ENCODE measurements at places on chromosomes 1 and 21.

DNA sequence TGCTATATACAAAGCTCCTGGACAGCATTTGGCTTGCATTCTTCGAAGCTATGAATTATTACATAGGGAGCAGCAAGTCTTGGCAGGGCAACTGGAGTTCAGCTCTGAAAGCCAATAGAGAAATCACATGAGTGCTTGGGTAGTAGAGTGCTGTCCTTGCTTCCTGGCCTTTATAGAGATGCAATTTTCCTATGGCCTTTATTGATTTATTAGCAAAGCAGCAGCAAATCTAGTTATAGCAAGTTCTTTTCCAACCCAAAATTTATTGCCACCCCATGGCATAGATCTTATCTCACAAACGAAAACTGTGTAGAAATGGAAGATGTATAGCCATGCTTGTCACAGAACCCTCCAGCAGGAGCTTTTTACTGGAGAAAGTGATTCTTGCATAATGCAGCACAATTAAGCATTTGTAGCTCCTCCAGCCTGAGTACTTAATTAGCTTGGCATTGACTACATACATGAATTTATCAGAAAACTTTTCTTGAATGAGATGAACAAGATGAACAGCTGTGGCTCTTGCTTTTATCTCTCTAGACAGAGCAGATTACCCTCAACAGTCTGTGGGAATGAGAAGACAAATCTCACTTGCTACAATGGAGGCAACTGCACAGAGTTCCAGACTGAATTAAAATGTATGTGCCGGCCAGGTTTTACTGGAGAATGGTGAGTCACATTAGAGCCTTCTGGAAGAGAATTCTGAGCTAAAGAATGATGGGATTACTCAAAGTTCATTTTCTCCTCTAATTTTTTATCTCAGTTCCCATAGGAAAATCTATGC lies 170.1 kb downstream of the CRB1 start:
- DNase-seq = no peak

DNA sequence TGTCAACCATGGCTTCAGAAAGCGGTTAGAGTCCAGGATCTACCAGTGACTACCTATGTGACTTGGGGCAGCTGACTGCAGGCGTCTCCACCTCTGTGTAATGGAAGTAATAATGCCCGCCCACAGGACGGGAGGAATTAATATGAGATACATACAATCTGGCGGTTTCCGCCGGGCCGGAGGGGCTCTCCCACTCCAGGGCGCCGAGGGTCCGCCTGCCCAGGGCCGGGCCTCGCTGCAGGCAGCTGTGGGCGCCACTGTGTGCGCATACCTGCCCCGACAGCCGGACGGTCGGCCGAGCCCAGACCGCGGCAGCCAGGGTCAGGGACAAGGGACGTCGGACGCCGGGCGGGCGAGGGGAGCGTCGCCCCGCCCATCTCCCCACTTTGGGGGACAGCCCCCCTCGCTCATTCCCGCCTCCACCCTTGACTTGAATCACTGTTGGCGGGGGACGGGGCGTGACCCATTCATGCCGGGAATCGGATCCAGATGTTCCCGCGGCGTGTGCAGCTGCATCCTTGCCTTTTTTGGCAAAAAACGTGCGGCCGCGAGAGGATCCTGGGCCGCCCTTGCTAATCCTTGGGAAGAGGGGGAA lies 6.0 kb upstream of the SF3A3 start:
- DNase-seq = no peak

DNA sequence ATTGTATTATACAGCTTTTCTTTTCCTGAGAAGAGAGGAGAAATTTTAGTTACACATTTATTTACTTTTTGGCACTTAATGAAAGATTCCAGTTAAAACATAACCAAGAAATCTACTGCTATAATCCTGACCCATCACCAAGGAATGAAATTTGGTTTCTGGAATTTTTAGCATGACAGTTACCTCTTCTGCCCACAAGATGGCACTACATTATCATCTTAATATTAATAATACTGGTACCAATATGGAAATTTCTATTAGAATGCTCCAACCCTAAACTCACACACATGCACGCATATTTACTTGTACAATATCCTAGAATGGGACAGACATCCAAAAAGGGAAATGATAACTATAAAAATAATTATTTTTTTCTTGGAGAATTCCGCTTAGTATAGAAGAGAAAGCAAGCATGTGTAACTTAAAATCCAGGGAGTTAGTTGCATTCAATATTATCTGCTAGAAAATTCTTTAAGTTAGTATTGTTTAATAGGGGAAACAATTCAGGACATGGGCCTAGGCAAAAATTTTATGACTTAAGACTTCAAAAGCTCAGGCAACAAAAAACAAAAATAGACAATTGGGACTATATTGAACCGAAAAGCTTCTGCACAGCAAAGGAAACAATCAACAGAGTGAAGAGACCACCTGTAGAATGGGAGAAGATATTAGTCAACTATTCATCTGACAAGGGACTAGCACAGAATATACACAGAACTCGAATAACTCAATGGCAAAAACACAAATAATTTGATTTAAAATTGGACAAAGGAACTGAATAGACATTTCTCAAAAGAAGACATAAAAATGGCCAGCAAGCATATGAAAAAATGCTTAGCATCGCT lies 37.4 kb downstream of the MAP3K21 start:
- DNase-seq = peak; percentile 28

GRCh38 chr1:12409681-12410080 lies 179.9 kb downstream of the VPS13D start:
- no peak for DNase-seq

DNA sequence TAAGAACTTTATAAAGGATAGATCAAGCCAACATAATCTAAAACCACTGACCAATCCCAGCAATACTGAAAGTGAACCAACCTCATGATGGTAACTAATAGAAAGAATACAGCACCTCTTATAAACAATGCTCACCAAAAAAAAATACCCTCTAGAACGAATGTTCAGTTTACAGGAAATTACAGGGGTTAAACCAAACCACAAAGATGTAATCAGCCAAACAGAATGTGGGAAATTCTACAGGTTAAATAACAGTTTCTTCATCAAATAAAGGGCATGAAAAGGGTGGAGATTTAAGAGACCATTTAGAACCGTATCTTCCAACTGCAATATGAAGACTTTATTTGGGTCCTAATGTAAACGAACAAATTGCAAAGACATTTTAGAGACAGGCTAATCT lies 30.4 kb downstream of the ARID4B start:
- no peak for DNase-seq

- no peak for DNase-seq
Measured at GRCh38 chr1:50978144-50978851, 8.3 kb downstream of the CDKN2C start.

DNA sequence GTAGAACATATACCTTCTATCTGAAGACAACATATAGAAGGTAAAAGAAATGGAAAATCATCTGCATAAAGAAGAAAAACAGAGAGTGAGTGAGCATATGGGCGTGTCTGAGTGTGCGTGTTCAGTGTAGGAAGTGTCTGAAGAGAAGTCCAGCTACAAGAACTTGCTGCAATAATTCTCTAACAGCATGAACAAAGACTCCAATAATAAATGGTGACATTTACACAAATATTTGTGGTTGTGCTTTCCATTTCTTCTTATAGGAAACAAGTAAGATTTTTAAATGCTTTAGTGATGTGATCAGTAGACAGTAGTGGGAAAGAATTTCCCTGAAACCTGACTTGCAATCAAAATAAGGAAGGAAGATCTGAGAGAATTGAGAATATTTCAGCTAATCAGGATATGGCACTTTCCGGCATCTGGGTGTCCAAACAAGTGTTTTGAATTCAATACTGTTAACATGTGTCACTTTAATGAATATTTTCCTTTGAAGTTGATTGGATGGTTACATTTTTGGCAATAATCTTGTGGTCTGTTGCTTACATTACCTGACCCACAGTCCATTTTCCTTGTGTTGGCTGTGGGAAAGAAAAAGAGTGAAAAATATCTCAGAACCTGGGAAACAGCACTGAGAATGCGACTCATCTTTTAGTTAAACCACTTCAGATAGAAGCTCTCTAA lies 154.0 kb downstream of the TGFB2 start:
- no peak for DNase-seq

GRCh38 chr1:187624812-187625545 lies 796.2 kb downstream of the PLA2G4A start:
- DNase-seq = no peak

DNA sequence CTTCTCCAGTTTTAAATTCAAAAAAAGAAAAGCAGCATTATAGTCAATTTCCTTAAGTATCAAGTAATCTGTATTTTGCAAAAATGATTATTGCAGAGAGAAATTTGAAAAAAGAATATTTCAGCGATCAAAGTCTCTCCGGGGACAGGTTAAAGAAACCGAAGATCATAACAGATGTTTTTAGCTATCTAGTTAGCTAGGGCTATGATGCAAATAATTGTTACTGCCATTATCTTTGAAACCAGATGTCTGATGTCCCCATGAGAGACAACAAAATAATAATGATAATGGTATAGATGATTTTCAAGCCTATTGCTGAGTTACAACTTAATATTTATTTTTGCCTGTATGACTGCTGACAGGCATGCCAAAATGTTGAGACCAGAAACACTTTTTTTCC lies 1326.0 kb downstream of the PLA2G4A start:
- no peak for DNase-seq

- no peak for DNase-seq
Measured at GRCh38 chr1:183864611-183865010, 59.7 kb downstream of the RGL1 start.

GRCh38 chr1:189356206-189356605 lies 1121.5 kb downstream of the BRINP3 start:
- no peak for DNase-seq
